ENCODE measurements at places on chromosomes 6 and 20.

- no peak for DNase-seq
Measured at GRCh38 chr6:28161410-28162079, 19.9 kb downstream of the ZKSCAN8 start.

- DNase-seq = no peak
Measured at GRCh38 chr20:15949391-15949790, 623.9 kb downstream of the KIF16B start.

GRCh38 chr6:134724771-134725340 lies 225.0 kb downstream of the ALDH8A1 start:
- no peak for DNase-seq

- DNase-seq = no peak
Measured at GRCh38 chr20:53738945-53739798, 145.5 kb upstream of the ZNF217 start.

- no peak for DNase-seq
Measured at GRCh38 chr6:155389130-155389529, 66.5 kb downstream of the NOX3 start.

GRCh38 chr6:41914869-41915530 lies 5.9 kb downstream of the MED20 start:
- DNase-seq = no peak

- no peak for DNase-seq
Measured at GRCh38 chr6:167148021-167148420, 9.8 kb downstream of the GPR31 start.

GRCh38 chr20:63070771-63071540 lies 64.2 kb upstream of the BHLHE23 start:
- DNase-seq = no peak

DNA sequence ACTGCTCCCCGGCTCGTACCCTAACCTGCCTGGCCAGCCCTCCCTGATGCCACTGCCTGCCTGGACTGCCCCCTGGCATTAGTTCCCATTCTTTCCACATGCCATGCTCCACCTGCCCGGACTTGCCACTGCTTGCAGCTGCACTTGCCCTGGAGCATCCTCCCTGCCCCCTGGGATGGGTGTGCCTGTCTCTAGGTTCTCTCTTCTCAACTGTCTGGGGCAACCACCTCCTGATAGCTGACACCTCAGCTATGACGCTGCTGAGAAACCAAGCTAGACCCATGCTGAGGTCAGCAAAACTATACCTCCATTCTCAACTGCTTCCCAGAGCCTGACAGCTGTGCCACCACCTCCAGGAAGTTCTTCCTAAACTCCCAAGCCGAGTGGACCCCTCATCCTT lies 72.1 kb downstream of the PERP start:
- no peak for DNase-seq

DNA sequence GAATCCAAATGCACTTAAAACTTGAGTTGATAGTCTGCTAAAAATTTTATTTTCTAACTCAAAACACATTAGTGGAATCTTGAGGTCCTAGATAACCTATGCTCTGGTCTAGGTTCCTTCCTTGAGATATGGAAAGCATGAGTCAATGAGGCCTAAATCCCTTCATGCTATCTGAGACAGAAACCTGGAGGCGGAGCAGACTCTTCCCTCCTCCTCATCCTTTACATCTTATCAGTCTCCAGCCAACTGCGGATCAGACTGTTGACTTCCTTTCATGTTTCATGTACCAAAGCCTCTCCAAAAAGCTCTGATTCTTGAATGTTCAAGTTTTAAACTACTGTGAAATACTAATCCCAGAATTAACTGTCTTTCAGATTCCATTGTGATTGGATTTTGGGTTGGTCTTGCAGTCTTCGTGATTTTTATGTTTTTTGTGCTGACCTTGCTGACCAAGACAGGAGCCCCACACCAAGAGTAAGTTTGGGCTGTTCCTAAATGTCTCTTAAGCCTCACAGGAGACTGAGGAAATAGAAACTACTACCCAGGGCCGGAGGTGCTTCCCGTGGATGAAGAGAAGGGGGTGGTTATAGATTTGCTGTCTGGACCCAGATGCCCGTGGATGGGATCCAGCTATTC lies 29.1 kb downstream of the MRAP2 start:
- DNase-seq = no peak

- DNase-seq = no peak
Measured at GRCh38 chr6:165769401-165769800, 106.4 kb upstream of the PDE10A start.

DNA sequence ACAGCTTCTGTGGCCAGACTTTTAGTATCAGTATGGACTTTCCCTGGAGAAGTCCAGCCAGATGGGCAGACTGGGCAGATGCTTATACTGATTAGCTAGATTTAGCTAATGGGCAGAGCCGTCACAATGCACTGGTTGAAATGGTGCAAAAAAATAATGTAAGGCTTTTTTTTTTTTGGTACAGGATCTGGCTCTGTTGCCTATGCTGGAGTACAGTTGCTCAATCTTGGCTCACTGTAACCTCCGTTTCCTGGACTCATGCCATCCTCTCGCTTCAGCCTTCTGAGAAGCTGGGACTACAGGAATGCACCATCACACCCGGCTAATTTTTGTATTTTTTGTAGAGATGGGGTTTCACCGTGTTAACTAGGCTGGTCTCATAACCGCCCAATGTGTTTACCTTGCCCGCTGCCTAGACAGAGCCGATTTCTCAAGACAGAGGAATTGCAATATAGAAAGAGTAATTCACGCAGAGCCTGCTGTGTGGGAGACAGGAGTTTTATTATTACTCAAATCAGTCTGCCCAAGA lies 16.4 kb upstream of the KIFC1 start:
- peak; percentile 78 for DNase-seq

GRCh38 chr6:155591741-155592140 lies 136.1 kb upstream of the NOX3 start:
- no peak for DNase-seq

DNA sequence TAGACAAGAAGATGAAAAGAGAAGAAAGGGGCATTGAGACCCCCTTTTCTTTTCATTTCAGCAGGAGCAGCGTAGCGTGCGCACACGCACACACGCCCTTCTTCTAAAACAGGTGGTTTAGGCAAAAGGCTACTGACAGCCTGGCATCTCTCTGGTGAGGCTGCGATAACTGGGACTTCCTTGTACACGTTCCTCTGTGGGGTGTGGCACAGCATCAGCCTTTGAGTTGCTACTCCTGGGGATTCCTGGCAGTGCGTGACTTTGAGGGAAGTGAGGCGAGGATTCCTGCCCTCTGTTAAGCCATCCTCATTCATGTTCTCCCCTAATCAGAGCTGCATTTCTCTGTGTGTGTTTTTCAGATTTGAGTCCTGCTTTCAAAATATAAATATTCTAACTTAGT lies 94.7 kb downstream of the TMEM170B start:
- no peak for DNase-seq

- DNase-seq = no peak
Measured at GRCh38 chr6:33621711-33622388, 728 bp downstream of the ITPR3 start.

GRCh38 chr6:90729057-90729456 lies 142.2 kb upstream of the MAP3K7 start:
- no peak for DNase-seq

DNA sequence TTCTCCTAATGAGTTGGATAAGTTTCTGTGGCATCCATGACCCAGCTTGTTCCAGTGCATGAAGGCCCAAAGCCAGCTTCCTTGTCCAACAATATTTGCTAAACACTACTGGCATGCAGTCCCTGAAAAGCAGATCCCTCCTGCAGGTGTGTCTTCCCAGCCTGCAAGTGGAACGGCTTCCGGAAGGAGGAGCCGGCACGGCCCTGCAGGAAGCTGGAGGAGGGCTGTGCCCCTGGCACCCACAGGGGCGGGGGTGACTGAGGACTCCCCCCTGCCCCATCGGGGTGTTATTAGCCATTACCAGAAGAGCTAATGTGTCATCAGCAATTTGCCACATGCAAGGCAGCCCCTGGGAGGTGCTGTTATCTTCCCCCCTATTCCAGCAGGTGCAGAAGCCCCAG lies 27.4 kb downstream of the NPEPL1 start:
- no peak for DNase-seq
